ENCODE measurements at places on chromosomes 12 and 14. TPM values are rescaled to one million over a fixed set of nuclear protein-coding genes. Genes with fewer than 3 reads are reported as not detected.

DNA sequence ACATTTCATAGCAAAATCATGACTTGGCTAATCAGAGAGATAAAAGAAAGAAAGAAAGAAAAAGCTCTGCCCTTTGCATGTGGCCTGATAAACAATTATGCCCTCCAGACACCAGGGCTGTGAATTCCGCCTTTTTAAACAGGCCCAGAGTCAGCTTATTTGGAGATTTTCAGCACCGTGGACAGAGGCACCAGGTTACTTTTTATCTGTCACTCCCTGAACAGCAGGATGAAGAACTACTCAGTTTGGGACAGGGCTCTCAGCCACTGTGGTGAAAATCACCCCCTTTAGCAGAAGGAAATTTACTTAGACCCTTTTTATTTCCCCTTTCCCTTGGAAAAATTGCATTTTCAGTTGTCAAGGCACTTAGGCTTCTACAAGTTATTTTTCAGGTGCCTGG is 359.9 kb downstream of the NRXN3 start:
- no peak overlapping the region for H3K4me3 ChIP-seq
- H3K36me3 ChIP-seq: peaks cover 6% of the 10 kb centered on the region
- H3K27ac ChIP-seq: no peak overlapping the region

GRCh38 chr12:6535960-6536847 is 1.9 kb downstream of the GAPDH start:
- peak overlapping the region; percentile 95 for H3K4me3 ChIP-seq
- no peak for DNase-seq
- H3K27me3 ChIP-seq: peaks cover 75% of the 10 kb centered on the region

GALNT6 gene
- 73.6 TPM for total RNA-seq

DNA sequence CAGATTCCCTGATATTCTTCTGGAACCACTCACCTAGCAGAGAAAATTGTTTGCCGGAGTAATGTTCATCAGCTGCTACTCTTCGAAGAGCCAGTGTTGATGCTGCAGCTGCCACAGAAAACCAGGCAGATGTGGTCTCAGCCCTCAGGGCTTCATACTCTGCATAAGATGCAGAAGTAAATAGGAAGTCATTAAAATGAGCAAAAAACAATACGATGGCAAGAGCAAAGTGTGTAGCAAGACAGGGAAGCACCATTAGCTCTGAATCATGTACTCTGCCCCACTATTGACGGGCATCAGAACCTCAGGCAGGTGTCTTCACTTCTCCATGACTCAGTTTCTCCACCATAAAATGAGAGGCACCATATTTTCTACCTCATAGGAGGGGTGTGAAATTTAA is 991.6 kb upstream of the TMEM132C start:
- H3K4me1 ChIP-seq: peaks cover 75% of the 10 kb centered on the region
- H3K27me3 ChIP-seq: peaks cover 1% of the 10 kb centered on the region
- H3K27ac ChIP-seq: peak overlapping the region; percentile 34
- no peak for DNase-seq
- H3K4me3 ChIP-seq: no peak overlapping the region
- peaks cover 4% of the 10 kb centered on the region for H3K36me3 ChIP-seq

GRCh38 chr12:49126852-49127763 is 4.1 kb downstream of the TUBA1B start:
- peaks cover 38% of the 10 kb centered on the region for H3K36me3 ChIP-seq
- H3K4me3 ChIP-seq: peak overlapping the region; percentile 35
- no peak for DNase-seq
- peak overlapping the region; percentile 34 for H3K27ac ChIP-seq
- peaks cover 19% of the 10 kb centered on the region for H3K4me1 ChIP-seq

DNA sequence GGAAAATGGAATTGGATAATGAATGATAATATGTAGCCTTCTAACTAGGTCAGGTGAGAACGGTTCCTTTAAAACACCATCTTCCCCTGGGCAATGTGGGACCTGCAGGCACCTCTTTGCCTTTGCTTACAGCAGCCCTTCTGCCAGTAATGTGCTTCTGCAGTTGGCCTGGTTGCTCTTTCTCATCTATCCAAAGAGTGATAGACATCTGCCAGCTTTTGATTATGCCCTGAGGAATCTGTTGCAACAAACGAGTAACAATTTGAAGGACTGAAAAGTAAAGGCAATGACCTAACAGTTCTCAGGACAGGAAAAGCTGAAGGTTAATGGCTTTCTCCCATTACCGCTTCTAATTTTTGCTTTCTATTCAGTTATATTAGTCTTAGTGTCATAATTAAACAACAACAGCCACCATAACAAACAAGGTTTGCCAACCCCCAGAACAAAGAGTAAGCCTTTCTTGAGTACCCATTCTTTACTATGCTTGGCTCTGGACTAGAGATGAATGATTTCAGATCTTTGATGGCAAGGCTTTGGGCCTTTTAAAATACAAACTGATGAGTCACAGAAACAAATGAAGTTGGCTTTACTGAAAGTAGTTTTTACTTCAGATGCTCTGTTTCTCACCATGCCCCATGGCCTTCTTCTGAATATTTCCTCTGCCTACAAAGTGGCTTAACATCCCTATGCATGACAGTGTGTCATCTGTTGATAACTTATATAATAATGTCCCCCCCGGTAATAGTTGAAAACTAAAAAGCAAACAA is 76.1 kb upstream of the KRR1 start:
- peaks cover 16% of the 10 kb centered on the region for H3K36me3 ChIP-seq
- peaks cover 1% of the 10 kb centered on the region for H3K27me3 ChIP-seq
- H3K27ac ChIP-seq: peak overlapping the region; percentile 67
- no peak overlapping the region for H3K4me3 ChIP-seq

PDE3A gene
- total RNA-seq: not detected

DNA sequence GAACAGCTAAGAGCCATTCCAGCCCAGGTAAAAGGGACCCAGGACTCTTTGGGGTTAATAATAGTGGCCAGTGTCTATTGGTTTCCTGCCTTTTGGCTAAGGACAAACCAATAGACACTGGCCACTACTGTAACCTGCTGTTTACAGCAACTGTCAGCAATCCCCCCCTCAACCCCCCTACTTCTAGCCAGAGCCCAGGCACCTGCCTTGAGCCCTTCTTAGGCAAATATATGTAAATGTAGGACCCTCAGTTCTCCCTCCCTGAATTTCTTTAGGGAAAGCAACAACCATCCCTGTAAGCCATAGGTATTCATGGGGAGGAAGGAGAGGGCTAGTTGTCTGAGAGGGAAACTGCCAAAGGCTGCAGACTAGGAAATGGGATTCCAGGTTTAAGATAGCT is 22.3 kb downstream of the HOXC4 start:
- H3K36me3 ChIP-seq: no peaks in the 10 kb centered on the region
- peaks cover 62% of the 10 kb centered on the region for H3K27me3 ChIP-seq
- no peak overlapping the region for H3K4me3 ChIP-seq
- no peak for DNase-seq
- H3K4me1 ChIP-seq: no peaks in the 10 kb centered on the region
- no peak overlapping the region for H3K27ac ChIP-seq

P2RX4 gene
- total RNA-seq: 9.8 TPM

DNA sequence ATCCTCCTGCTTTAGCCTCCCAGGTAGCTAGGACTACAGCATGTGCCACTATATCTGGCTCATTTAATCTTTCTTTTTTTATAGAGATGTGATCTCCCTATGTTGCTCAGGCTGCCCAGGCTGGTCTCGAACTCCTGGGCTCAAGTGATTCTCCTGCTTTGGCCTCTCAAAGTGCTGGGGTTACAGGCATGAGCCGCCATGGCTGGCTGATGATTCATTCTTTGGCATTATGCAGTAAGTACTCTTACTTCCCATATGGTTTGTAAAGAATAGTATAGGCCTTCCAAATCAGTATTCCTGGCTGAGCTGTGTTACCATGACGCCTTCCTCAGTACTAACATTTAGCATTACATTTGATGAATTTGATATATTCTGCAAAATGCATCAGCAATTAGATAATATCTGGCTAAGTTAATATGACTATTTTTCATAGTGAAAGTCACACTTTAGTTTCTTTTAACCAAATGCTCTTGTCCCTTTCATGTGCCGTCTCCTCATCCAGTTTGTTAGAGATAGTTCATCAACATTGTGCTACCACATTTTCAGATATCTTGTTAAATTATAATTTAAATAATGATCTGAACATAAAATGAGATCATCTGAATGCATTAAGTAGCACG is 3.2 kb upstream of the MIA2 start:
- H3K36me3 ChIP-seq: no peaks in the 10 kb centered on the region
- no peak for DNase-seq
- no peak overlapping the region for H3K27ac ChIP-seq
- no peak overlapping the region for H3K4me3 ChIP-seq
- peaks cover 21% of the 10 kb centered on the region for H3K4me1 ChIP-seq

CLEC4E gene
- not detected for total RNA-seq

HAL gene
- 0.16 TPM for total RNA-seq

DNA sequence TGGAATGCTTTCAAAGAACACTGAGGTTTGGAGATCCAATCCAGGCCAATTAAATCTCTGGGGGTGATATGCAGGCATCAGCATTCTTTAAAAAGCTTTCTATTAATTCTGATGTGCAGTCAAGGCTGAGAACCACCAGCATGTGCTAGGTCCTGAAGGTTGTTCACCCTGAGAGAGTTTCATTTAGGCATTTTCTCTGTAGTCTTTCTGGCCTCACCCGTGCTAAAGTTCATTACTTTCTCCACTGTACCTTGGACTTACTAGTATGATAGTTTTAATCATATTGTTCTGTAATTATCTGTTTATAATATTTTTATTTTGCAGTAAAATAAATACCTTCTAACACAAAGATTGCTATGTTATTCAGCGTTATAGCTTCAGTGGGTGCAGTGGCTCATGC is 32.9 kb downstream of the SOS2 start:
- no peaks in the 10 kb centered on the region for H3K36me3 ChIP-seq
- H3K4me1 ChIP-seq: no peaks in the 10 kb centered on the region
- no peak for DNase-seq
- no peak overlapping the region for H3K27ac ChIP-seq
- H3K4me3 ChIP-seq: no peak overlapping the region

DNA sequence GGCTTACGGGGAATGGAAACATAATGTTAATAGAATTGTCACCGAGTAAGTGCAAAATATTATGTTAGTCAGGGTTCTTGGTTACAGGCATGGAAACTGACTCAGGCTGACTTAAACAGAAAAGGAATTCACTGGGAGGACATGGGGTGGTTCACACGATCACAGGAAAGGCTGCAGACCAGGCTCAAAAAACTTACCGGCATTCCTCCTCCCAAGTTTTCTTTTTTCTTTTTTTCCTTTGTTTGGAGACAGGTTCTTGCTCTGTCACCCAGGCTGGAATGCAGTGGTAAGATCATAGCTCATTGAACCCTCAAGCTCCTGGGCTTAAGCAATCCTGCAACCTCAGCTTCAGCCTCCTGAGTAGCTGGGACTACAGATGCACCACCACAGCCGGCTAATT is 11.9 kb upstream of the UBE2N start:
- DNase-seq: peak; percentile 50
- H3K27ac ChIP-seq: peak overlapping the region; percentile 70
- H3K4me1 ChIP-seq: peaks cover 14% of the 10 kb centered on the region
- no peaks in the 10 kb centered on the region for H3K36me3 ChIP-seq

GRCh38 chr12:89571491-89572195 is 45.8 kb upstream of the POC1B start:
- no peaks in the 10 kb centered on the region for H3K36me3 ChIP-seq
- peak; percentile 75 for DNase-seq
- H3K4me1 ChIP-seq: peaks cover 71% of the 10 kb centered on the region
- H3K27ac ChIP-seq: peak overlapping the region; percentile 44

- no peak overlapping the region for H3K27ac ChIP-seq
- no peak for DNase-seq
- H3K4me3 ChIP-seq: no peak overlapping the region
- no peaks in the 10 kb centered on the region for H3K36me3 ChIP-seq
- no peaks in the 10 kb centered on the region for H3K27me3 ChIP-seq
Observed at GRCh38 chr14:25520821-25521220, 470.9 kb upstream of the STXBP6 start.

DNA sequence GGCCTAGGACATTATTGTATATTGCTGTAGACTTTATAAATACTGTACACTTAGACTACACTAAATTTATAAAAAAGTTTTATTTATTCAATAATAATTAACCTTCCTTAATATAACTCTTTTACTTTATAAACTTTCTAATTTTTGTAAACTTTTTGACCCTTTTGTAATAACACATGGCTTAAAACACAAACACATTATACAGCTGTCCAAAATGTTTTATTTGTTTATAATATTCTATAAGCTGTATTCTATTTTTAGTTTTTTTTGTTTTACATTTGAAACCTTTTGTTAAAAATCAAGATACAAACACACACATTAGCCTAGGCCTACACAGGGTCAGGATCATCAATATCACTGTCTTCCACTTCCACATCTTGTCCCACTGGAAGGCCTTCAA is 190.0 kb downstream of the BMP4 start:
- no peak overlapping the region for H3K4me3 ChIP-seq
- DNase-seq: no peak
- H3K4me1 ChIP-seq: no peaks in the 10 kb centered on the region
- H3K36me3 ChIP-seq: no peaks in the 10 kb centered on the region
- no peak overlapping the region for H3K27ac ChIP-seq

DNA sequence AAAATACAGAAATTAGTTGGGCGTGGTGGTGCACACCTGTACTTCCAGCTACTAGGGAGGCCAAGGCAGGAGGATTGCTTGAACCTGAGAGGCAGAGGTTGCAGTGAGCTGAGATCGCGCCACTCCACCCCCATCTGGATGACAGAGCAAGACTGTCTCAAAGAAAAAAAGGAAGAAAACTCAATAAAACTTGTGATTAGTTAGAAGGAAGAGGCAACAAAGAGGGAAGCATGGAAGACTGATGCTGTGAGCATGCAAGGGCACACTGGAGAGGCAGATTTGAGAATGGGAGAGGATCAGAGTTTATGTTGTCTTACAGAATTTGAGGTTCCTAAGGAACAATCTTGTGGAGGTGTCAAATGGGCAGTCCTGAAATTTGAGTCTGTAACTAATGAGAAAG is 2.8 kb upstream of the ZC2HC1C start:
- no peaks in the 10 kb centered on the region for H3K36me3 ChIP-seq
- H3K27me3 ChIP-seq: peaks cover 1% of the 10 kb centered on the region
- H3K4me3 ChIP-seq: no peak overlapping the region
- H3K27ac ChIP-seq: no peak overlapping the region
- H3K4me1 ChIP-seq: peaks cover 24% of the 10 kb centered on the region

- no peaks in the 10 kb centered on the region for H3K4me1 ChIP-seq
- H3K36me3 ChIP-seq: no peaks in the 10 kb centered on the region
- H3K27me3 ChIP-seq: peaks cover 2% of the 10 kb centered on the region
- no peak for DNase-seq
- no peak overlapping the region for H3K4me3 ChIP-seq
Observed at GRCh38 chr12:126443977-126444376, 1378.7 kb downstream of the AACS start.

DNA sequence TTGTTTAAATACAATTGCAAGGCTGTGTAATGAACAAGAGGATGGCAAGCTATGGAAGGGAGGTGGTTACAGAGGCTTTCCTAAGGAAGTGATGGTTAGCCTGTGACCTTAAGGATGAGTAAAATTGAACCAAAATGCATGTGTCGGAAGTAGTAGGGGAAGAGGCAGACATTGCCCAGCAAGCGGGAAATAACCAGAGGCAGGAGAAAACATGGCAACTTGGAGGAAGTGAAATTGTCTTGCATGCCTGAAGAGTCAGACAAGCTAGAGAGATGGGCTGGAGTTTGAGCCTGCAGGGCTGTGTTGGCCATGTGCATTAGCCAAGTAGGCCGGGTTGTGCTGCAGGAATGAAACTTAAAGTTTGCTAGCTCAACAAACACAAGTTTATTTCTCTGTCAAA is 96.2 kb downstream of the BTG1 start:
- H3K36me3 ChIP-seq: no peaks in the 10 kb centered on the region
- DNase-seq: no peak
- no peak overlapping the region for H3K27ac ChIP-seq
- no peak overlapping the region for H3K4me3 ChIP-seq
- no peaks in the 10 kb centered on the region for H3K27me3 ChIP-seq

AJUBA gene
- 76.1 TPM for total RNA-seq

MMP17 gene
- 31.2 TPM for total RNA-seq

GRCh38 chr12:58967561-58967960 is 47.3 kb upstream of the LRIG3 start:
- DNase-seq: no peak
- peaks cover 14% of the 10 kb centered on the region for H3K4me1 ChIP-seq
- no peak overlapping the region for H3K27ac ChIP-seq
- H3K36me3 ChIP-seq: no peaks in the 10 kb centered on the region
